Karpas-422 (cell line): ENCODE measurements at places on chromosomes 5 and 9. TPM values are rescaled to one million over a fixed set of nuclear protein-coding genes. Genes with fewer than 3 reads are reported as not detected.
A peak's percentile ranks its signal among the peaks of the same experiment; 100 is the strongest.

- H3K27me3 ChIP-seq, result no peaks in the 10 kb centered on the region
- no peak overlapping the region for H3K4me3 ChIP-seq
- peak; percentile 88 for DNase-seq
- H3K27ac ChIP-seq, result no peak overlapping the region
These were observed 171.2 kb downstream of the DOCK8 start for GRCh38 chr9:385818-386398.

DNA sequence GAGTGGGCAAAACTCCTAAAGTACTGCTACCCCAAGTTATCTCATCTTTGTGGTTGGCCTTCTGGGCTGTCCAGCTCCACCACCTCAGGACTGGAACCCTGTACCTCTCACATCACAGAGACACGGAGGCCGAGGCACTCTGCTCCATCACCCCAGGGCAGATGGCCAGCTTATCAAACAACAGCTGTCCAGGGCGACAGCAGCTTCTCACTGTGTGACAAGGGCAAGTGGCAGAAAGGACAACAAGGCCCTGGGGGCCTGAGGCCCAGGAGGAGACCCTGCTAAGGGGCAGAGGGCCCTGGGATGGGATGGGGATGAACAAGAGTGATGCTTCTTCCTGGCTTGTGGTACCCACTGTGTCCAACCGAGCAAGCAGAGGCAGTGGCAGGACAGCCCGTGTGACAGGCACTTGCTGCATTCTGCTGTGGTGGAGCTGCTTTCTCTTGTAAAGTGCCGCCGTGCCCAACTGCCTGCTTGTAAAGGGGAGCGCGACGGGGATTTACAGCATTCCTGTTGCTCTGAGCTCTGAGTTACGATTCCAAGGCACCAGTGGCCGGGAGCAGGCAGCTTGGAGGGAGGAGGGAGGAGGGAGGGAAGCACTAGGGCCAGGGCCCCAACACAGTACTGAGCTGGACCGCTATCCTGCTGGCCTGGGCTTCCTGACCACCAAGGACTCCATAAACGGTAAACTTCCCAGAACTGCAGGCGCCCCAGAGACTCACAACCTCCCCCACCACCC lies 71.2 kb downstream of the SHB start:
- no peak for DNase-seq
- no peaks in the 10 kb centered on the region for H3K27me3 ChIP-seq
- peak overlapping the region; percentile 99 for H3K27ac ChIP-seq
- H3K4me3 ChIP-seq, result no peak overlapping the region
- H3K36me3 ChIP-seq, result no peaks in the 10 kb centered on the region

- no peak overlapping the region for H3K4me3 ChIP-seq
- no peak overlapping the region for H3K27ac ChIP-seq
- H3K27me3 ChIP-seq, result no peaks in the 10 kb centered on the region
- no peaks in the 10 kb centered on the region for H3K36me3 ChIP-seq
- no peak for DNase-seq
These were observed 133.4 kb downstream of the DAB2IP start for GRCh38 chr9:121784731-121785411.

DNA sequence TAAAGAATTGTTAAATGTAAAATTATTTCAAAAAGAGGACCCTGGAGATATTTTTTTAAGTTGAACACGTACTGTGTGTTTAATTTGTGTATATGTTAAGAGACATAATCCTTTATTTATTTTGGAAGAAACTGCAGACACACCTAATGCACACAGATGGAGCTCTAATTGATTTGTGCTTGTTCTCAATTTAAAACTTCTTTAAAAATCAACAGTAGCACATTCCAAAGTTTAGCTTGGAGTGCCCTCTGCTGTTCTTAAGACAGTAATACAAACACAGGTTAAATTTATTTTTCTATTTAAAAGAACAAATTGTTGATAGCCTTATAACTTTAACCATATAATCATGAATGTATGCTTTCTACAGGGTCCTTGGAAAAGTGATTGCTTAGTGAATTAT lies 277.6 kb upstream of the ADAMTS16 start:
- H3K4me3 ChIP-seq, result no peak overlapping the region
- no peaks in the 10 kb centered on the region for H3K36me3 ChIP-seq
- peak; percentile 80 for DNase-seq
- no peaks in the 10 kb centered on the region for H3K4me1 ChIP-seq

GRCh38 chr5:170266570-170267381 lies 30.8 kb downstream of the LCP2 start:
- H3K4me3 ChIP-seq, result peak overlapping the region; percentile 44; the same call in 1 of the 2 replicates
- DNase-seq, result no peak
- H3K27ac ChIP-seq, result peak overlapping the region; percentile 88

GRCh38 chr9:110951805-110952539 lies 86.3 kb downstream of the LPAR1 start:
- H3K27ac ChIP-seq, result no peak overlapping the region
- H3K4me3 ChIP-seq, result no peak overlapping the region
- H3K27me3 ChIP-seq, result no peaks in the 10 kb centered on the region
- H3K36me3 ChIP-seq, result no peaks in the 10 kb centered on the region

DNA sequence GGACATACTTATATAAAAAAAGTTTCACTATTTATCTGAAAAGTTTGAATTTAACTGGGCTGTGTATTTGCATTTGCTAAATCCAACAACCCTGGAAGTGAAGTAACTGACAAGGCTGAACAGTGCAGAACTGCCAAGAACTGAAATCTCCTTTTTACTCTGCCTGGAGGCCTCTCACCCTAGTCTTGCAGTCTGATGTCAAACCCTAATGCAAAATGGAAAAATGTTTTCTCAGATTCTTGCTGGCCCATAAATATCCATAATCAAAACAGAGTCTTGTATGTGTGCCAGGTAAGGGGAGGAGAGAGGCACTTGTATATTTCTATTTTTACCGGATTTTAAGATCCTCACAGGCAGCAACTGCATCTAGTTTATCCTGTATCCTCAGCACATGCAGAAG lies 432.7 kb upstream of the KLF4 start:
- no peaks in the 10 kb centered on the region for H3K36me3 ChIP-seq
- H3K27ac ChIP-seq, result no peak overlapping the region
- DNase-seq, result no peak
- H3K4me1 ChIP-seq, result no peaks in the 10 kb centered on the region
- H3K27me3 ChIP-seq, result no peaks in the 10 kb centered on the region

- no peaks in the 10 kb centered on the region for H3K27me3 ChIP-seq
- no peaks in the 10 kb centered on the region for H3K4me1 ChIP-seq
- no peak overlapping the region for H3K27ac ChIP-seq
These were observed 617.9 kb downstream of the BNC2 start for GRCh38 chr9:16252616-16253015.

GRCh38 chr5:75051217-75051751 lies 1.1 kb downstream of the GCNT4 start:
- no peak overlapping the region for H3K27ac ChIP-seq
- no peak for DNase-seq
- H3K4me1 ChIP-seq, result no peaks in the 10 kb centered on the region
- H3K36me3 ChIP-seq, result no peaks in the 10 kb centered on the region

DNA sequence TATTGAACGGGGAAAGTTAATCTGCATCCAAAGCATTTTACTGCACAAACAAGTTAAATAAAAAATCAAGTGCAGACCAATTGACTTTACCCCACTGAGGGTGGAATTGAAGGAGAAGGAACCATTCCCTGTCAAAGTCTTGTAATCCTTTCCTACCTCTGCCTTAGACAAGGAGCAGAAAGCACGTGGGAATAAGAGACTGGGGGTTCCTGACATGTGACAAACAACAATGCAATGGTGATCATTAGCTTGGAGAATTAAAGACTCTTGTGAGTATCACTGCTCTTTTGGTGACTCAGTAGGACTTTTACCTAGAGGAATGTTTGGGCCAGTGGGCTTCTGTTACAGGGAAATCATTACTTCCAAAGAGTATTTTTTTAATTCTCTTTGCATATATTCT lies 779.5 kb downstream of the TLR4 start:
- DNase-seq, result no peak
- H3K27ac ChIP-seq, result no peak overlapping the region
- no peaks in the 10 kb centered on the region for H3K27me3 ChIP-seq
- no peaks in the 10 kb centered on the region for H3K36me3 ChIP-seq

DNA sequence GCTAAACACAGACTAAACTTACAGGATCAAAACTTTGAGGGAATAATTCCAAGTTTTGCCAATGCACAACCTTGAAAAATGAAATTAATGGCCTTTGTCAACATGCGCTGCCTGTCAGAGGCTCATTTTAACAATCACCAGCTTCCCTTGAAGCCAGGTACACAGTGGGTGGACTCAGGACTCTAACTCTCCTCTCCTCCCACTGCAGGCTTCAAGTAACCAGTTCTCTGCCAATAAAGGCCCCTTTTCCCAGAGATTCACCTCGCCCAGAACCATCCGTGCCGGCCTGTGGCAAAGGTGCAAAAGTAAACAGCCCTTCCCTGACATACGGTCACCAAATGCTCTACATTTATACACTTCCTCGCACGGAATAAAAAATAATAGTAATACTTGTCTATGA lies 18.4 kb upstream of the FBP2 start:
- no peak overlapping the region for H3K4me3 ChIP-seq
- no peaks in the 10 kb centered on the region for H3K4me1 ChIP-seq
- no peaks in the 10 kb centered on the region for H3K36me3 ChIP-seq
- H3K27ac ChIP-seq, result no peak overlapping the region

Gene ISL1
- total RNA-seq, result not detected in 2 replicates

Gene FLT4
- not detected in 2 replicates for total RNA-seq
